HFFc6 (cell line): ENCODE measurements at places on chromosomes 7 and 10.

DNA sequence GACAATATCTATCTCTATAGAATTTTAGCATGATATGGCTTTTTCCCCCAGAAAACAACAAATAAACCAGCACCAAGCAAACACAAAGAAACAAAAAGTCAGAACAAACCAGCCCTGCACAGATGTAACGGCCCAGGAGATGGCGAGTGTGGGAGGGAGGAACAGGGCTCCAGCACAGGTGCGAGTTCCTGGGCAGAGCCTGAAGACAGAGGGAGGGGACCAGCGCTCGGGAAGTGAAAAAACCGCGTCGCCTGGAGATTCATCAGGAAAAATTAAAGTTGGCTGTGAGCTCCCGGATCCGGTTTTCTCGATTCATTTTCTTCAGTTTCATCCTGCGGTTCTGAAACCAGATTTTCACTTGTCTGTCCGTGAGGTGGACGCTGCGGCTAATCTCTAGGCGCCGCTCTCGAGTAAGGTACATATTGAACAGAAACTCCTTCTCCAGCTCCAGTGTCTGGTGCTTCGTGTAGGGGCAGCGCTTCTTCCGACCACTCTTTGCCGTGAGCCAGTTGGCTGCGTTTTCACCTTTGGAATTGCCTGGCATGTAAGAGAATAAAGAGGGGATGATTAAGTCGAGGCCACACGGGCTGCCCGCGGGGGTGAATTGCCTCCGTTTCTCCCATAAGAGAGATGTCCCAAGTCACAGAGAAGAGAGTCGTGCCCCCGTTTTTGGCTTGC is 2.3 kb downstream of the HOXA10 start:
- no peak for DNase-seq

DNA sequence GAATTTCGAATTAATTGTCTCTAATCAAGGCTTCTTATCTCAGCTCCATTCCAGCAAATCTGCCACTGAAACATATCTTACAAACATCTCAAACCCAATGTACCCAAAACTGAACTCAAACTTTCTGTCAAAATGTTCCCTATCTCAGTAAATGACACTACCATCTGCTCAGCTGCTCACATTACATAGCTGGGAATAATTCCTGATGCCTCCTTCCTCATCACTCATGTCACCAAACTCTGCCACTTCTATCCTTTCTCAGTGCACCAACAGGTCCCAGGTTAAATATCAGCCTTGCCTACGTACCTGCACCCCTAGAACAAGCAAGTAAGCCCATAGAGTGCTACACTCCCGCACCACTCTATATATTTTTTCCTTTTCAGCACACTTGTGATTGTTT is 12.4 kb downstream of the WAPL start:
- DNase-seq: no peak

DNA sequence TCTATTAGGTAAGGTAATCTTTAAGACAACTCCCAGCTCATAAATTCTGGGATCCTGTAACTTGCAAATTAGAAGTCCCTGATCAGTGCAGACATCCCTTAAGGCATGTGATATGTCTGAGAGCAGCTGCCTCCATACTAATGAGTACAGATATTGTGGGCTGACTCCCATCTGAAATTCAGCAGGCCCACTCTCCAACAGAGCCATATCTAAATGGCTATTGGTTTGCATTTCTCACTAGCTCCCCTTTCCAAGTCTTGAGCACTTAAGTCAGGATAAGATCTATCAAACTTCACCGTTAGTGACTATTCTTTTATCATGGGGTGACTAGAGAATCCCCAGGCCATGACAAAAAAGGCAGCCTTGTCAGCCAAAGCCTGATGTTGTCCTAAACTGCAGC is 785.4 kb downstream of the IPMK start:
- DNase-seq: no peak

DNA sequence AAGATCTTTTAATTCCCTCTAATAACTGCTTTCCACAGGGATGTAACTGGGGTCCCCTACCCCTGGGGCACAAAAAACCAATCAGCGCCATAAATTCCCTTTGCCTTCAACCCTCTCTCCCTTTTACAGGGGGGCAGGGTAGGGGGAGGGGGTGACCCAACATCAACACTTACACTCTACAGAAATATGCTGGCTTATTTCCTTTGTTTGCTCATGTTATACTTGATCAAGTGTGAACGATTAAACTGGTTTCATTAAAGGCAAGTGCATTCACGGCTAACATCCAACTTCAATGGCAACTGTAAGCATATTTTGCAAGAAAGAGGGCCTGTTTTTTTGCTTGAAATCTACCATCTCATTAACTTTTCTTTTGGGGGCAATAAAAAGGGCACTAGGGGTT is 2.9 kb downstream of the CTBP2 start:
- no peak for DNase-seq

GRCh38 chr7:149427096-149427680 is 33.7 kb downstream of the ZNF777 start:
- no peak for DNase-seq

GRCh38 chr7:55271069-55271626 is 94.0 kb upstream of the LANCL2 start:
- DNase-seq: no peak

DNA sequence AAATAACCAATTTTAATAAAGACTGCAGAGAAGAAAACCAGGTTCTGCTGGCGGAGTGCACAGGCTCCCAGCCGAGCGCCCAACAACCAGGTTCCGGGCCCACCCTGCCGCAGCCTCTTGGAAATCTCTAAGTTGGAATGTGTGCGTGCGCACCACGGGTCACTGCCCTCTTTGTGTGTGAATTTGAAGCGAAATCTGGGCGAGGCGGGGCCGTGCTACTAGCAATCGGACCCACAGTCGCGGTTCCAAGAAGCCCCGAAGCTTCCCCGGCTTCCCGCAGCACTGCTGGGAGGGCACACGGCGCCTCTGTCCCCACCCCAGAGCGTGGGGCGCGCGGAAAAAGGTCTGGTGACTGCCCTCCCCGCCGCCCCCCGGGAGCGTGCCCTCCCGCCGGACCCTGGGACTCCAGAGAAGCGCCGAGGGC is 666 bp upstream of the MAP3K8 start:
- DNase-seq: peak; percentile 50

- DNase-seq: peak; percentile 83
Measured at GRCh38 chr10:102300278-102300843, 55.0 kb downstream of the GBF1 start.

GRCh38 chr10:132813001-132813401 is 27.1 kb upstream of the NKX6-2 start:
- no peak for DNase-seq

- no peak for DNase-seq
Measured at GRCh38 chr10:75611993-75612372, 180.6 kb downstream of the LRMDA start.

GRCh38 chr7:88226886-88227516 is 7.2 kb upstream of the SRI start:
- peak; percentile 66 for DNase-seq

DNA sequence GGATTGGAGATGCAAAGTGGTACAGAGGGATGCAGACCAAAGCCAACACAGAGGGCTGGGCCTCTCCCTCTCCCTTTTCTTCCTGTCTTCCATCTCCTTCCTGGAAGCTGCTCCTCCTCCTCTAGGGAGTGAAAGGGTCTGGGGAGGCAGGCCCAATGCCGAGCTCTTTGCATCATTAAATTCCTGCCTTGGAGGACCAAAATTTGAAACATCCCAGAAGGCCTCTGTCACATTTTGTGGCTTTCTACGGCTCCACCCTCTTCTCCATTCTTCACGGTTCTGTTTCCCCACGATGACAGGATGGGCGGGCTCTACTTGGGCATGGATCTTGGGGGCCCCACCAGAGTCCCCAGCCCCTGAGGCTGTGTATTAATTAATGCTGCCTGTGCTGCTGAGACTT is 76.4 kb downstream of the NEURL1 start:
- no peak for DNase-seq

- no peak for DNase-seq
Measured at GRCh38 chr10:120342115-120342714, 114.8 kb upstream of the PLPP4 start.

GRCh38 chr7:41886901-41887311 is 184.0 kb upstream of the INHBA start:
- DNase-seq: peak; percentile 95

GRCh38 chr7:149790146-149790548 is 16.8 kb upstream of the ZNF467 start:
- no peak for DNase-seq

- DNase-seq: no peak
Measured at GRCh38 chr7:27186668-27187474, 1.8 kb upstream of the HOXA11 start.

GRCh38 chr7:34973400-34973760 is 63.9 kb downstream of the DPY19L1 start:
- no peak for DNase-seq

DNA sequence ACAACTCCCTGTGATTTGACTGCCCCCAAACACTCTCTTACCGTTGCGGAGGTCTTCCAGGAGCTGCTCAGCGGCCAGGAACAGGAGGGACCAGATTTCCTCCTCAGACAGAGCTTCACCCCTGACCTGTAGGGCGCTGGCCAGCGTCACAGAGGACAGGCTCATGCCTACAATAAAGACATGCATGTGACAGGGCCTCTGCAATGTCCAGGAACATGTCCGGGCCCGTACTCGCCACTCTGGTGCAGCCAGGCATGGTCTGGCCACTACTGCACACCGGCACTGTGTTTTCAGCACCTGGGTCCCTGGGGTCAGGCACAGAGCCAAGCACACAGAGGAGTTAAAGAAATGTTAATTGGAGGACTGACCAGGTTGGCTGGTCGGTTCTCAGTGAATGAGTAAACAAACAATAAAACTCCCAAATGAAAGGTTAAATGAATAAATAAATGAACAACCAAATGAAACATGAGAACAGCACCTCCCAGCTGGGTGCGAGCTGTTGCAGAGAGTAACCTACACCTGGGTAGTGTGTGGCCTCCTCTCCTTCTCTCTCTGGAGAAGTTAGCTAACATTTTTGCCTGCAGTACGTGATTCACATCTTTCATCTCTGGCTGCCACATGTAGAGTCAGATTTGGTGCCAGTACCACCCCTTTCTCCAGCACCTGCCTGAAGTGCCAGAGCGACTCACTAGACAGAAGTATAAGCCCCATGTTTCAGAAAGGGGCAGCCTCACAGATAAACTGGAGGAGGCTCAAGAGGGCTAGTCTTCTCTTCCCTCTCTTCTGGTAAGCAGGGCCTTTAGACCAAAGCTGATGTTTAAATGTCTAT is 22.8 kb downstream of the FRMPD2 start:
- no peak for DNase-seq

DNA sequence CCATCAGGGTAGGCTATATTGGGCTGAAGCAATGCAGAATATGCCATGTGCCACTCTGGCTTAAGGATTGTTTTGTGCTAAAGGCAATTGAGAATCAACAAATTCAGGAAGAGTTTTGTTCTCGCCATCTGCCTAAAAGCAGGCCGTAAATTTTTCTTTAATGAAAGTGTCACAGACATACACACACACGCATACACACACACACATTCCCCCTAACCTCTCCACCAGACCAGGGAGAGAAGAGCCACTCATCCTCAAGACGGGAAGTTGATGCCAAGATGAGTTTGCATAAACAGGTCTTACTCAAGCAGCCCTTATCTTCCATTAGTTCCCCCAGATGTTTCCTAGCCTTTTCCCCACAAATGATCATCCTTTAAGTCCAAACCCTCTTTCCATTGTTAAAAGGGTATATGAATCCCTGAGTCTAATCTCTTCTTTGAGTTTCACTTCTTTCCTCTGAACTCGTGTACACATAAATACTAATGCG is 59.6 kb upstream of the TRIM24 start:
- no peak for DNase-seq

GRCh38 chr10:81886939-81887338 is 11.9 kb downstream of the NRG3 start:
- DNase-seq: no peak

- DNase-seq: no peak
Measured at GRCh38 chr7:43166686-43167085, 54.2 kb downstream of the HECW1 start.

DNA sequence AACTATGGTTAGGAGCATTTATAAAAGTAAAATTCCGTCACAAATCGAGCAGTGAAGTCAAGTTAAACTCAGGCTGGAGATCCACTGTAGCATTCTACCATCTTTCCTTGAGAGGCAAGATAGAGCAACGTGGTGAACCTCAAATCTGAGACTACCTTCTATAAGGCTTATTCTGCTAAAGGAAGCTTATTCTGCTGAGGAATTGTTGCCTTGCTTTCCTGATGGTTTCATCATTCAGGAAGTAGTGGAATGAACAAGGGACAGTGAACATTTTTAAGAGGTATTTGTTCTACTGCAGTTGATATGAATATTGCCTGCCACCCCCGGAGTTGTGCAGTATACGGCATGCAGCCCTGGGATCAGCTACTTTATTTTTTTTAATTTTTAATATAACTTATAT is 170.8 kb downstream of the VPS50 start:
- DNase-seq: no peak

- no peak for DNase-seq
Measured at GRCh38 chr10:30683496-30683895, 53.9 kb upstream of the LYZL2 start.

- DNase-seq: no peak
Measured at GRCh38 chr7:28771906-28772622, 186.1 kb downstream of the TRIL start.

- no peak for DNase-seq
Measured at GRCh38 chr7:134747326-134747725, 32.1 kb upstream of the CALD1 start.

- DNase-seq: peak; percentile 97
Measured at GRCh38 chr10:80498833-80499741, 38.6 kb upstream of the SH2D4B start.

- DNase-seq: no peak
Measured at GRCh38 chr7:22487978-22488642, 11.9 kb downstream of the STEAP1B start.

- peak; percentile 86 for DNase-seq
Measured at GRCh38 chr10:57692255-57692980, 575.3 kb downstream of the IPMK start.

DNA sequence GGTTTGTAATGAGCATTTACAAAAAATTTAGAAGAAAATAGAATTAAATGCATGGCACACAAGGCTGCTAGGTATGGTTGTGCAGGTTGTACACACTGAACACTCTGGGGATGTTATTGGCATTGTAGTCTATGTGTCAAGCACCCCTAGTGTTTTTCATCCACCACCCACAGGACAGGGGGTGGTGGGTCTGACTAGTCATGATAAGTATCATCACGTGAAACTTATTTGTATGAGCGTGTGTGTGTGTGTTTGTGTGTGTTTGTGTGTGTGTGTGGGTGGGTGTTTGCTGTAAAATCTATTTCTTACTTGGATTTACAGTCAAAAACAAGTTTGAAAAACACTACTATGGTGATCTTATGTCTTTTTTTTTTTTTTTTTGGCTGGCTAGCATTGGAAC is 66.5 kb downstream of the MAP3K8 start:
- no peak for DNase-seq

- DNase-seq: no peak
Measured at GRCh38 chr10:130250127-130250526, 113.9 kb downstream of the GLRX3 start.

- DNase-seq: peak; percentile 85
Measured at GRCh38 chr10:114648368-114648767, 9.7 kb downstream of the ABLIM1 start.

DNA sequence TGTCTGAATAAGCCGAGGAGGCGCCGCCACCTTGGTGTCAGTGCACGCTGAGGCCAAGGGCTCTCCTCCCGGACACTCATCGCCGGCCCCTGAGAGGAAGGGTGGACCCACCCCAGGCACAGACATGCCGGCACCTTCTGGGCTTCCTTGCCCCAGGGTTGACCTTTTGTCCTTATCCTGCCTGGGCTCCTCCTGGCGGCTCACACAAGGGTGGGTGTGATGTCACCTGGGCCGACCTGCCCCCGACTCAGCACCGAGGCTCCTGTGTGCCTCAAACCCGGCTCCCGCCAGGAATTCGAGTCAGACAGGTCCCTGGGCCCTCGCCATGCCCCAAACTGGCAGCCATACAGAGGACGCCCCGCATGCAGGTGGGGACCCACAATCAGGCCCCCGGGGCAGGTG is 17.7 kb upstream of the CFAP46 start:
- DNase-seq: no peak
